ENCODE measurements at places on chromosomes 4 and X. TPM values are rescaled to one million over a fixed set of nuclear protein-coding genes. Genes with fewer than 3 reads are reported as not detected.

Gene PRPS1
- 32.1 TPM for total RNA-seq

Gene BTC
- total RNA-seq = 0.76 TPM

GRCh38 chr4:61493041-61493440, 292.9 kb downstream of the ADGRL3 start:
- no peak for DNase-seq

- DNase-seq = no peak
These were observed 1.9 kb downstream of the RAB9A start for GRCh38 chrX:13690836-13691235.

Gene WFS1
- total RNA-seq = 39.2 TPM

- DNase-seq = no peak
These were observed 12.8 kb upstream of the PPM1K start for GRCh38 chr4:88297212-88297516.

- DNase-seq = no peak
These were observed 5.8 kb upstream of the TMEM31 start for GRCh38 chrX:103704863-103705262.

Gene SOWAHB
- not detected for total RNA-seq
